DMS 273 treated with DMSO at 0.1 percent for 48 hours (cell line): ENCODE measurements at places on chromosomes 4 and X.

GRCh38 chr4:185730387-185730786, 81.6 kb downstream of the SORBS2 start:
- no peak for DNase-seq

GRCh38 chrX:40083120-40083978, 14.4 kb downstream of the BCOR start:
- no peak for DNase-seq

DNA sequence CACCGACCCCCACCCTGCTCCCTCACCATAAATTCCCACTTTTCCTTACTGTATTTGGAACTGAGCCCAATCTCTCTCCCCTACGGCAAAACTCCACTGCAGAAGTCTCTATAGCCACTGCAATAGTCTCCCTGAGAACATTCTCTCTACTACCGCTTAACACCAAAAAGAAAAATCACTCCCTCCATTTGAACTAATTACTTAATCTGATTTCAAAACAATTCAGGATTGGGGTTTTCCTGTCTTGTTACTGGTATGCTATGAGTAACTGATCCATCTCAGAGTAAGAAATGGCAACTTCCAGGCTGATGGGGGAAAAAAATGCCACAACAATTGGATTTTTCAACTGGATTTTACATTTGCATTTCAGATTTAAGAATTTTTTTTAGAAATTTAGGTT, 5.8 kb downstream of the PAPSS1 start:
- DNase-seq, result no peak

DNA sequence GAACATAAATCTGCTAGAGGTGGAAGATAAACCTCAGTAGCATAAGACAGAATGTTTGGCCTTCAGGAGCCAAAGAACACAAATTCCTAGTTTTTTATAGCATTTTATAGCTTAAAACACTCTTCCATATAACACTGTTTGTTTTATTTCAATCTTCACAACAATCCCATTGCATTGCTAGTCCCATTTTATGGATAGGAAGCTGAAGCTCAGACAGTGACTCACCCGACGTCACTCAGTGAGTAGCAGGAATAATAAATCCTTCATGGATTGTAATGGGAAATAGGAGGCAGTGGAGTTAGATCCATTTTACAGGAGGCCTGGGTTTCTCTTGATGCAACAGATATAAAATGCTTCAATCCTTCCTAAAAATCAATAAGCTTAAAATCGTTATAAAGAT, 217.5 kb downstream of the RAB28 start:
- no peak for DNase-seq

GRCh38 chrX:133921764-133922389, 63.5 kb downstream of the GPC3 start:
- DNase-seq, result peak; percentile 84

- no peak for DNase-seq
These were observed 50.2 kb upstream of the BCOR start for GRCh38 chrX:40147971-40148370.
